ENCODE measurements at places on chromosomes 16 and 17. TPM values are rescaled to one million over a fixed set of nuclear protein-coding genes. Genes with fewer than 3 reads are reported as not detected.

DNA sequence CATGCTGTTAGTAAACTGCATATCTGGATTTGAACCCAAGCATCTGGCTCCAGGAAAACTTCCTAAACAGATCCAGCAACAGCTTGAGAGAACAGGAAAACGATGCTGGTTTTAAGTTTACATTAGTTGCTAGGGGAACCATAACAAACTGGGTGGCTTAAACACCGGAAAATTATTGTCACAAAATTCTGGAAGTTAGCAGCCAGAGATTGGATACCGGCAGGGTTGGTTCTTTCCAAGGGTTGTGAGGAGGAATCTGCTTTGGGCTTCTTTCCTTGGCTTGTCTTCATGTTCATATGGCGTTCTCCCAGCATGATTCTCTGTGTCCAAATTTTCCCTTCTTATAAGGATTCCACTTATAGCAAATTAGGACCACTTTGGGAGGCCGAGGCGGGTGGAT is 276.9 kb upstream of the TOM1L1 start:
- H3K4me1 ChIP-seq: no peaks in the 10 kb centered on the region
- H3K27ac ChIP-seq: no peak overlapping the region
- DNase-seq: no peak

SLFN12L gene
- total RNA-seq: 105 TPM

DNA sequence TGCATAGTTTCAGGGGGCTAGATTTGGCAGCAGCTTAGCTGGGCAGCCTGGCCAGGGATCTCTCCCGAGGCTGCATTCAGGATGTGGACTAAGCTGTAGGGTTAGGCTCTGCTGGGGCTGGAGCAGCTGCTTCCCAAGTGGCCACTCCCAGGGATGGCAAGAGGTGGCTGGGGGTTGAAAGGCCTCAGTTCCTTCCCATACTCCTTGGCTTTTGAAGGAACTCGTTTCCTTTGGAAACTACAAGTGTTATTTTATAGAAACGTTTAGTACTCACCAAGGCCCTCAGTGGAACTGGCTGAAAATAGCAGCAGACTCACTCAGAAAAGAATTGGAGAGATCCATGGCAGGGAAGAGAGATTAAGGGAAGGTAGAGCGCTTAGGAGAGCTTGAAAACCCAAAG is 76.4 kb downstream of the WWP2 start:
- no peaks in the 10 kb centered on the region for H3K4me1 ChIP-seq
- no peak overlapping the region for H3K4me3 ChIP-seq
- peaks cover 39% of the 10 kb centered on the region for H3K36me3 ChIP-seq
- H3K27ac ChIP-seq: no peak overlapping the region
- H3K27me3 ChIP-seq: no peaks in the 10 kb centered on the region

GRCh38 chr17:266219-266618 is 84.8 kb upstream of the DOC2B start:
- no peak overlapping the region for H3K27ac ChIP-seq
- no peaks in the 10 kb centered on the region for H3K27me3 ChIP-seq
- DNase-seq: no peak
- H3K4me1 ChIP-seq: no peaks in the 10 kb centered on the region
- H3K4me3 ChIP-seq: no peak overlapping the region

LITAF gene
- 281 TPM for total RNA-seq

PPM1E gene
- not detected for total RNA-seq

- peaks cover 71% of the 10 kb centered on the region for H3K36me3 ChIP-seq
- no peak overlapping the region for H3K27ac ChIP-seq
- H3K27me3 ChIP-seq: no peaks in the 10 kb centered on the region
These were observed 4.2 kb downstream of the TTC19 start for GRCh38 chr17:16003841-16004240.

- H3K4me3 ChIP-seq: no peak overlapping the region
- DNase-seq: no peak
- H3K27ac ChIP-seq: no peak overlapping the region
These were observed 113.0 kb upstream of the CIBAR2 start for GRCh38 chr16:85225257-85225656.

PRSS36 gene
- total RNA-seq: 0.39 TPM

- peak overlapping the region; percentile 76 for H3K27ac ChIP-seq
- no peak for DNase-seq
- peaks cover 84% of the 10 kb centered on the region for H3K4me1 ChIP-seq
- peak overlapping the region; percentile 64 for H3K4me3 ChIP-seq
- no peaks in the 10 kb centered on the region for H3K27me3 ChIP-seq
These were observed 17.2 kb downstream of the SKAP1 start for GRCh38 chr17:48412841-48413240.

KRT33B gene
- not detected for total RNA-seq

NPIPA5 gene
- total RNA-seq: 7.1 TPM

DNA sequence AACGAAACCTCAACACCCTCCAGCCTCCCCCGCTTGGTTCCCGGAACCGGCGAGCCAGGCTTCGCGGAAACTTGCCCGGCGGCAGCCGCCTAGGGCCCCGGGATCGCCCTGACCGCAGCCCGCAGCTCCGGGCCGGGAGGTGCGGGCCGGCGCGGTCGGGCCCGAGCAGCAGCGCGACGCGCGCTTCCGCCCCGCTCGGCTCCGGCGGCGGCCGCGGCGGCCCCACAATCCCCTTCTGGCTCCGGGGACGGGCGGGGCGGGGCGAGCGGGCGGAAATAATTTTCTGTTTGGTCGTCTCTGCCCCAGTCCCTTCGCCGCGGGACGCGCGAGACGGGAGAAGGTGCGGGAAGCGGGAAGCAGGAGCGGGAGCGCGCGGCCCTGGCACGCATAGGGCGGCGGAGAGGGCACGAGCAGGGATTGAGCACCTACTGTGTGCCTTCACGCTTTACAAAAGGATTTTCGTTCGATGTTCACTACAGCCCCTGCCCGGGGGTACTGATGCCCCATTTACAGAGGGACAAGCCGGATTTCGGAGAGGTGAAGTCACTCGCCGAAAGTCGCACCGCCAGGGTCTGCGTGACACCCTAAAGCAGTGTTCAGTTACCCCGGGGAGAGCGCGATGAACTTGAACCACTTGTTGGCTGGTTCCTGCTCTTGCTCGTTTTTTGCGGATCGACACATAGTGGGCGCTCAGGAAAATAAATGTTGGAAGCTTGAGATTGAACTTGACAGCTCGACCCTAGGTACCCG is 2.7 kb upstream of the MLLT6 start:
- peak overlapping the region; percentile 91 for H3K4me3 ChIP-seq
- peak overlapping the region; percentile 98 for H3K27ac ChIP-seq
- DNase-seq: peak; percentile 76

GRCh38 chr16:85729452-85730185 is 21.3 kb downstream of the C16orf74 start:
- no peaks in the 10 kb centered on the region for H3K27me3 ChIP-seq
- no peak overlapping the region for H3K4me3 ChIP-seq
- H3K36me3 ChIP-seq: no peaks in the 10 kb centered on the region
- H3K27ac ChIP-seq: no peak overlapping the region
- DNase-seq: no peak

GRCh38 chr16:82031116-82032084 is 3.7 kb upstream of the HSD17B2 start:
- DNase-seq: no peak
- no peaks in the 10 kb centered on the region for H3K4me1 ChIP-seq
- H3K27ac ChIP-seq: no peak overlapping the region
- H3K36me3 ChIP-seq: no peaks in the 10 kb centered on the region
- peaks cover 2% of the 10 kb centered on the region for H3K27me3 ChIP-seq

DNA sequence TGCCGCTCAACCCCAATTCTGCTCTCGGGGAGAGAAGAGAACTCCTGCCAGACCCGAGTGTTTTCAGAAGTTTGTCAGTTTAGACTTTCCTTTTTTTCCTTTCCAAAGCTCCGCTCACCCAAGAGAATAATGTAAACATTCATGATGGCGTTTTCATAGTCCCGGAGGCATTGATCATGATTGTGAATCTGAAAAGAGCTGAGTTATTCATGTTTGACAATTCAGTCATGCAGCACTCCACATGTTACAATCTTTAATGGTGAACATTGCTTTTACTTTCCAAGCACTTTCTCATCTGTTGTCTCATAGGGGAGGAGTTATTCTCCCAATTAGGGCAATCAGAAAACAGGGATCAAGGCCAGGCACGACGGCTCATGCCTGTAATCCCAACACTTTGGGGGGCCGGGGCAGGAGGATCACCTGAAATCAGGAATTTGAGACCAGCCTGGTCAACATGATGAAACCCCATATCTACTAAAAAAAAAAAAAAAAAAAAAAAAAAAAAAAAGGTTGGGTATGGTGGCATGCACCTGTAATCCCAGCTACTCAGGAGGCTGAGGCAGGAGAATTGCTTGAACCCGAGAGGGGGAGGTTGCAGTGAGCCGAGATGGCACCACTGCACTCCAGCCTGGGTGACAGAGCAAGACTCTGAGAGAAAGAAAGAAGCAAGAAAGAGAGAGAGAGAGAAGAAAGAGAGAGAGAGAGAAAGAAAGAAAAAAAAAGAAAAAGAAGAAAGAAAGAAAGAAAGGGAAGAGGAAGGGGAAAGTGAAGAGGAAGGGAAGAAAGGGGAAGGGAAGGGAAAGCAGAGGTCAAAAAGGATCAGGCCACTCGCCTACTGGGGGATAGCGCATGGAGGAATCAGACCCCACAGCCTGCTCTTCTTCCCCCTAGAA is 70.0 kb upstream of the TNRC6C start:
- peak overlapping the region; percentile 91 for H3K27ac ChIP-seq
- H3K27me3 ChIP-seq: no peaks in the 10 kb centered on the region
- no peak for DNase-seq
- no peaks in the 10 kb centered on the region for H3K36me3 ChIP-seq
- peak overlapping the region; percentile 86 for H3K4me3 ChIP-seq
- H3K4me1 ChIP-seq: peaks cover 29% of the 10 kb centered on the region

DNA sequence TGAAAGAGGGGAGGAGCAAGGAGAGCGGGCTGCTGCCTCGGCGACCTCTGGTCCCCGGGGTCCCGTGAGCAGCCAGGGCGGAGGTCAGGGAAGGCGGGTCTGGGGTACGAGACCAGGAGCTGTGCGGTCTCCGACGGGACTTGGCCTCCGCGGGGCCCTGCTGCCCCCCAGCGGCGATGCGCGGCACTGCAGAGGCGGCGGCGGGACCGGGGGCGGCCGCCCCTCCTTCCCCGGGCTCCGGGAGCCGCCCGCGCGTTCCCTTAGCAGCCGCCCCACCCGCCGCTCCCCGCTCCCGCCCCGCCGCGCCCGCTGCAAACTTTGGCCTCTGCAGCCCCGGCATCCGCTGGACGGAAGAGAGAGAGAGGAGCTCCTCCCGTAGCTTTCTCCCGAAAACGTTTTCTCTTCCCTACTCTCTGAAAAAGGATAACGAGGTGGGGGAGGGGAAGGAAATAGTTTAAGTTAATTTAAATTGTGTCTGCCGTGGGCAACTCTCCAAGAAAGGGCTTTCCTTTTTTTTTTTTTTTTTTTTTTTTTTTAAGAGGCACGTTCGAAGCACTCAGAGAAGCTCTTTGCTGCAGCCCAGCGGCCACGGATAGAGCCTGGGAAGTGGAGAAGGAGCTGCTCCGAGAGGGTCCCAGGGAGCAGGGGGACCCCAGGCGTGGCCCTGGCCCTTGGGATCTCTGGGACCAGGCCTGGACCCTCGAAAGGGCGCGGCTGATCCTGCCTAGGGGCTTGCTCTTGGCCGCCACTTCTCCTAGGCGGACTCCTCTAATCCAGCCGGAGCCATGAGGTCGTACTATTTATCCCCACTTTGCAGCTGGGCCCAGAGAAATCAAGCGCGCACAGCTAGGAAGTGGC is 43.2 kb downstream of the C16orf82 start:
- DNase-seq: peak; percentile 50
- peaks cover 12% of the 10 kb centered on the region for H3K4me1 ChIP-seq
- H3K27ac ChIP-seq: no peak overlapping the region

DNA sequence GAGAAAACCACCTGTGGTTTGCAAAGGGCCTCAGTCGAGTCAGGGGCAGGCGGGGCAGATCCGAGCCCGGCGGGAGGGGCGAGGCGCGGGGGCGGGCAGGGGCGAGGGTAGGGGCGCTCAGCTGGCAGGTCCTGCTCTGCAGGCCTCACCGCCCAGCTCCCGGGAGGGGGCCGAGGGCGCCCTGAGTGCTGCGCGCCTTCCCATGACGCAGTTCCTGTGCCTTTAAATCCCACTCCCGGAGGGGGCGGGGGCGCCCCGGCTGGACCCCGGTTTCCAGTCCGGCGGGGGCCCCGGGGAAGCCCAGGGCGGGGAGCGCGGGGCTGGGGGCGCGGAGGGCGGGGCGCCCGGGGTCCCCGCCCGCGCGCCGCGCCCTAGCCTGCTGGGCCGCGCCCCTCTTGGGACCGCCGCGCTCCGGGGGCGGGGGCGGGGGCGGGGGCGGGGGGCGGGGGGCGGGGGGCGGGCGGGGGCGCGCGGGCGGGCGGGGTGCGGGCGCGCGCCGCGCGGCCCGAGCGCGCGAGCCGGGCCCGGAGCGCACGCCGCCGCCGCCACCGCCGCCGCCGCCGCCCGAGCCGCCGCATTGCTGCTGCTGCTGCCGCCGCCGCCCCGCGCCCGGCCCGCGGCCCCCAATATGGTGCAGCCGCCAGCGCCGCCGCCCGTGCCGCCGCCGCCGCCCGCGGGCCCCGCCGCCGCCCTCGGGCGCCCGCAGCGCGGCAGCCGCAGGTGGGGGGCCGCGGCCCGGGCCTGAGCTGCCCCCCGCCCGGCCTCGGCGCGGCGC is at the start of gene JPH3:
JPH3 (plus strand) TSS at position 508 of the 775 bp plus-strand sequence. CDS start 639 bp downstream, outside the sequence.
- no peak within 1 kb of the TSS for H3K4me3 ChIP-seq
- no peaks in the 10 kb centered on the region for H3K36me3 ChIP-seq
- H3K27ac ChIP-seq: no peak within 1 kb of the TSS
- peaks cover 20% of the 10 kb centered on the region for H3K27me3 ChIP-seq
- no peak for DNase-seq

GRCh38 chr16:58000706-58001676 is at the start of gene USB1:
USB1 (plus strand) TSS chr16:58001407; CDS start chr16:58001484, 77 bp downstream.
- peak within 1 kb of the TSS; percentile 65 for H3K4me3 ChIP-seq
- peak within 1 kb of the TSS; percentile 85 for H3K27ac ChIP-seq
- H3K4me1 ChIP-seq: peaks cover 50% of the 10 kb centered on the region

DNA sequence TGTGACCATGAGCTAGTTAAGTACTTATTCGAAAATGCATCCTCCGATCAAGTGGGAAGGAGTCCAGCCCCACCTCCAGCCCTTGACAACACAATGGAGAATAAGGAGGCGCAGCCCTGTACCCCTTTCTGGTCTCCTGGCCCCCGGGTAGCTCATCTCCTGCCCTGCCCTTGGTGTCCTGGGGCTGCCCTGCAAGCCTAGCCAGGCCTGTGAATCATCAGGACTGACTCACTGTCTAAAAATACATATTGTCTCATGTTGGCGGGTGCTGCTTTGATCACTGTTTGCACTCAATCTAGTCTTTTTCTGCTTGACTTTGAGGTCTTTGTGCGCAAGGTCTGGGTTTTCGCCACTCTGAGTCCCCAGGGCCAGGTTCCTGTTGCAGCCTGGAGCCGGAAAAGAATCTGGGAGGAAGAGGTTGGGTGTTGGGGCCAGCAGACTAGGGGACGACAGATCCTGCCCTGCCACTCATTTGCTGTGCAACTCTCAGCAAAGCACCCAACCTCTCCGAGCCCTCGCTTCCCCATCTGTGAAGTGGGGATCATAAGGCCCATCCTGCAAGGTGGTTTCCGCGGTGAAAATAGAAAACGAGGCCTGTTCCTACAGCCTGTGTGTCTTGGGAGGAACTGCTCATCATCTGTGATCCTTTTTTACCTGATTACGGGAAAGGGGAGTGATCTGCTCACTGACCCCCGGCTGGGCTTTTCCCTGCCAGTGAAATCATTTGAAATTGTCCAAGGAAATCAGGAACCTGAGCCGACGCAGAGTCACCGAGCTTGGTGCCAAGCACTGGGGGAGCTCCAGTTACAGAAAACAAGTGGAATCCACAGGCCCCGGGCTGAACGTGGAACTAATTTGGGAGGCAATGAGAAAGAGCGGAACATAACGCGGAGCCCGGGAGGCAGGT is 230.4 kb downstream of the PARN start:
- H3K27ac ChIP-seq: no peak overlapping the region
- no peaks in the 10 kb centered on the region for H3K27me3 ChIP-seq

KRTAP2-3 gene
- total RNA-seq: not detected

MAPK8IP3 gene
- total RNA-seq: 222 TPM
